ENCODE measurements at places on chromosomes 7 and 10.

GRCh38 chr10:22651276-22651980, 63.0 kb downstream of the PIP4K2A start:
- DNase-seq, result no peak

DNA sequence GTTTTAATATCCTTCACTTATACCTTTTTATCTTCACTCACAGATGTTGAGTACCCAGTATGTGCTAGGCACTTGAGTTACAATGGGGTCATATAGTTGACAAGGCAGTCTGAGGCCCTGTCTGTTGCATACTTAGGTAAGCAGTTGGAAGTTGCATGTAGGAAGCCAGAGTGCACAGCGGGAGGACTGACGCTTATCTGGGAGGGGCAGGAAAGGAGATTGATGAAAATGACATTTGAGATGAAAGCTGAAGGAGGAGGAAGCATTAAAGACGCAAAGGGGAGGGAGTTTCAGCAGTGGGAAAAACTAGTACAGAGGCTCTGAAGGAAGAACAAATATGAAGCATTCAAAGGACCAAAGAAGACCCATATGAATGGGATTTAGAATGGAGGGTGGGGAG, 266.2 kb downstream of the HTR7 start:
- DNase-seq, result no peak

DNA sequence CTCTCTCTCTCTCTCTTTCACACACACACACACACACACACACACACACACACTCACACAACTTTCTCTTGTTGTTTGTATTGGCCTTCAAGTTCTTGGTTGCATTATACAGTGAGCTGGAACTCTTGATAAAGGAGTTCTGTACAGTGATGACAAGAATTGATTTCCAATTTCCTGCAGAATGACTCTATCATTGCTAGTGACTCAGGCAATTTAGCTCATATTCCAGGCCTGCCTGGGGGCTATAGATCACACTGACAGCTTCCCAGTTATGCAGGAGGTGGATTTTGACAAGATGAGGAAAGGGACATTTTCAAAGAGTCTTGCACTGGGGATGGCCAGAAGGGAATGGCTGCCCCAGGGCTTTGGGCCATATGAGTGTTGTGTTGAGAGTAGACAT, 508.8 kb downstream of the TYW1 start:
- DNase-seq, result no peak

GRCh38 chr7:44348851-44349781, 23.7 kb upstream of the CAMK2B start:
- no peak for DNase-seq

DNA sequence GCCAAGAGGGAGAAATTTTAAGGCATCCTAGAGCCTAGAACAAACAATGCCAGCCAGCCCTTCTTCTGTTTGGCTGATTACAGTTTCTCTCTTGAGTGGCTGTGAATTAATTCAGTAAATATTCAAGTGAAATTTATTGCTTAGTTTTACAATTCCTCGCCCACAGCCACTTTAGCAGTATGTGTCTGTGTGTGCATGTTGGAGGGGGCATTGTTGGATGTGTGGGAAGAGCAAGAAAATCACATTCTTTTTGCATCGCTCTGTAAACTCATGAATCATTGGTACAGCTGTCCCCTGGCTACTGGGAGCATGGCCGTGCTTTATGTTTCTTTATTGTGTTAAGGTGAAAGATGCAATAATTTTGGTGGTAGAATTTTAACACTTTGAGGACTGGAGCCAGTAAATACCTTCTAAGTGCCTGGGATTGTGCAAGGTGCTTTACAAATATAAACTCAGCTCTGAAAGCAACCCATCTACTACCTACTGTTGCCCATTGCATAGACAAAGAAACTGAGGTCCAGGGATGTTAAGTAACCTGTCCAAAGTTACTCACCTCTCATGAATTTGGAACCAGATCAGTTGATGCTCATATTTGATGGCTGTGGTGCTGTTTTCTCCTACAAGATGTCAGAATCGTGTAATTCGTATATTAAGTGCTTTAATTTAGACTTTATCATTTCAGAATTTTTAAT, 89.9 kb upstream of the BTBD16 start:
- no peak for DNase-seq

DNA sequence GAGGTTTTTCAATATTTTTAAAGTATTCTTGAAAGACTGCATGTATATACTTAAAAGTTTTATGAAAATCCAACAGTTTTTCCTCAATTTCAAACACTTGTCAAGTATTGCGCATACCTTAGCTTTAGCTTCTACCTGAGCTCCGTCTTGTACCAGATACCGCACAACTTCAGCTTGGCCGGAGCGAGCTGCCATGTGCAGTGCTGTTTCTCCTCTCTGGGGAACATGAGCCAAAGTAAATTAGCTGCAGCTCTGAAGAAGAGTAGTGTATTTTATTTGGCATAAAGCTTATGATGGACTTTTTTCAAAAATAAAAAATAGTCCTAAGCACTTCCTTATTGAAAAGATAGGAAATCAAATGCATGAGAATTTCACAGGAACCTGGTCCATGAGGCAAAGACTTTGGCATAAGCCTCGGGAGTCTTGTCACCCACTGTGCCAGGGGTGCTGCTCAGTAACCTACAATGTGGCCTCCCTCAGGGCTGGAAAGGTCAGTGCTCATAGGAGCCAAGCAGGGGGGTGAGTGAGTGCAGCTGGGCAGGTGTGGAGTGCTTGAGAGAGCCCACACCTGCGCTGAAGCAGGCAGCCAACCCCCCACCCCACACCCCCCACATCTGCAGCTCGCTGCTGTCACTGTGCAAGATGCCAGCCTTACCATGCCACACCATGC, 189.5 kb downstream of the ANK3 start:
- DNase-seq, result no peak

Data from NK-92 treated with Interleukin-12 subunit alpha and Interleukin-12 subunit beta, amount 100 ng/mL, for 24 hours (cell line).